ENCODE measurements at places on chromosomes 12 and 14. TPM values are rescaled to one million over a fixed set of nuclear protein-coding genes. Genes with fewer than 3 reads are reported as not detected.
A peak's percentile ranks its signal among the peaks of the same experiment; 100 is the strongest.

DNA sequence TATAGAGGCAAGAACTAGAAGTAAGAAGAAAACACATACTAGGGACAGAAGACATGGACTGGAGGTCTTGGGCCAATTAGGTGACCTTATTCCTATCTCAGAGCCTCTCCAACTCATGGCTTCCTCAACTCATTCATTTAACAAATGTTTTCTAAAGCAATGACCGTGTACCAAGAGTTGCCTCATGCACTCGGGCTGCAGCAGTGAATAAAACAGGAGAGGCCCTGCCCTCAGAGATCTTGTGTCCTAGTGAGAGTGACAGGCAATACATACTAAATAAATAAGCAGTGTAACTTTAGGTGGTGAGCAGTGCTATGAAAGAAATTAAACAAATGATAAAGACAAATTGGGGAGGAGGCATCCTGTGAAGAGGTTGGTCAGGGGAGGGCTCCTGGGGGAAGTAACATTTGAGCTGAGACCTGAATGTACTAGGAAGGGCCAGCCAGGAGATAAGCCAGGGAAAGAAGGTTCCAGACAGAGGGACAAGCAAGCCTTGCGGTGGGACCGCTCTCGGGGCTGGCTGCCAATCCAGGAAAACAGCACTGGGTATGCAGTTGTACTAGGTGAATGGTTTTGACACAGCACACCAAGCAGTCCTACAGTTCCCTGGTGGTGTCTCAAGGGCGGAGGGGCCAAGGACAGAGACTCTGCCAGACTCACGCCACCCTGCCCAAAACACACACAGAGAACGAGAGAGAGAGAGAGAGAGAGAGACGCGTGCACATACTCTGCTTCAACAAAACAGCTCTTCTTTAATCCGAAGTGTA, 1.3 kb downstream of the NINJ2 start:
- no peaks in the 10 kb centered on the region for H3K36me3 ChIP-seq
- DNase-seq, result peak; percentile 9
- peaks cover 42% of the 10 kb centered on the region for H3K4me1 ChIP-seq
- H3K4me3 ChIP-seq, result peak overlapping the region; percentile 52

- DNase-seq, result peak; percentile 60
- no peak overlapping the region for H3K4me3 ChIP-seq
- peaks cover 44% of the 10 kb centered on the region for H3K27me3 ChIP-seq
- peaks cover 9% of the 10 kb centered on the region for H3K4me1 ChIP-seq
Measured at GRCh38 chr12:102948941-102949352, 8.5 kb upstream of the ASCL1 start.

DNA sequence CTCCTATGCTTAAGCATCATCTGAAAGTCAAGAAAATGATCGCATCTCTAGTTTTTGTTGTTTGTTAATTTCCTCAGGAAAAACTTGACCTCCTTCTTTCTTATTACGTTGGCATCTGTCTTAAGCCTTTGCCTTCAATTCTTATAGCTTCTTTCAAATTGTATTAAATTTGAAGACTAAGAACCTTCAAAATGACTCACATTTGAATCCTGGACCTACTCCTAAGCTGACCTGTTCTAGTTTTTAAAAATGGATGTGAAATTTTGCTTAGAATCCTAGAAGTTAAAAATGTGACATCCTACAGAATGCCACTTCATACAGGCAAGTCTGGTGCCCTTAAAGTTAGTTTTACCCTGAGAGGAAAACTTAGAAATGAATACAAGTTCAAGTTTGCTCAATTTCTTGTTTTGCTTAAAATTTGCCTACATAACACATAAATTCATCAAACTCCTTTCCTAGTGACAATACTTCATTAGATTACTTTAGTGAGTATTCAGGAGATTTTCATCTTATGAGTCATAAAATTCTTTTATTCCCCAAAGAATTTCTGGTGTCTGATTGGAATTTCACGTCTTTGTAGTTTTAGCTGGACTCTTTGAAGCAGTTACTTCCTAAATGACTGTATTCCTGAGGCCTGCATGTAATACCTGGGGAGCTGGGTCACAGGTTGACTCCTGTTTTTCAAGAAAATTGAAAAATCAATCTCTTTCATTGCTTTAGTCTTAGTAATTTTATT, 152.3 kb downstream of the MSRB3 start:
- H3K4me3 ChIP-seq, result no peak overlapping the region
- no peak overlapping the region for H3K27ac ChIP-seq
- no peak for DNase-seq
- no peaks in the 10 kb centered on the region for H3K36me3 ChIP-seq

DNA sequence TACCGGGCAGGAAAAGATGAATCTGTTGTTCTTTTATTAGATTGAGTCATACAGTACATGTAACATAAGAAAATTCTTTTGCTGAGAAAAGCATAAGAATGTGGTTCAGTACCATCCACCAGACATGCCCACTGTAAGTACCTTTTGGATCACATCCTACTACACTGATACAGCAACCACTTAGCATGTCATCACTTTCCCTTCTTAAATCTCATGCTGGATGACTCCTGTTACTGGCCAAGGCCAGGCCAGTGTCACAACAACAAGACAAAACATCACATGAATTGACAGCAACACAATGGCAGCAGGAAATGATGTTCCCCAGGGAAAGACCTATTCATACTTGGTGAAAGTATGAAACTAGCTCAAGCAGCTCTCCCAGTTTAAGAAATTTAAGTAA, 46.4 kb downstream of the STXBP6 start:
- H3K36me3 ChIP-seq, result no peaks in the 10 kb centered on the region
- no peaks in the 10 kb centered on the region for H3K27me3 ChIP-seq
- no peaks in the 10 kb centered on the region for H3K4me1 ChIP-seq
- no peak overlapping the region for H3K4me3 ChIP-seq
- H3K27ac ChIP-seq, result no peak overlapping the region

- H3K36me3 ChIP-seq, result peaks cover 1% of the 10 kb centered on the region
- H3K4me3 ChIP-seq, result no peak overlapping the region
- no peak for DNase-seq
- H3K27ac ChIP-seq, result no peak overlapping the region
- peaks cover 3% of the 10 kb centered on the region for H3K4me1 ChIP-seq
Measured at GRCh38 chr14:50619569-50620141, 48.5 kb downstream of the SAV1 start.

- H3K4me1 ChIP-seq, result no peaks in the 10 kb centered on the region
- no peak for DNase-seq
- H3K4me3 ChIP-seq, result no peak overlapping the region
- peaks cover 6% of the 10 kb centered on the region for H3K27me3 ChIP-seq
Measured at GRCh38 chr14:92503756-92504491, 9.7 kb upstream of the RIN3 start.

DNA sequence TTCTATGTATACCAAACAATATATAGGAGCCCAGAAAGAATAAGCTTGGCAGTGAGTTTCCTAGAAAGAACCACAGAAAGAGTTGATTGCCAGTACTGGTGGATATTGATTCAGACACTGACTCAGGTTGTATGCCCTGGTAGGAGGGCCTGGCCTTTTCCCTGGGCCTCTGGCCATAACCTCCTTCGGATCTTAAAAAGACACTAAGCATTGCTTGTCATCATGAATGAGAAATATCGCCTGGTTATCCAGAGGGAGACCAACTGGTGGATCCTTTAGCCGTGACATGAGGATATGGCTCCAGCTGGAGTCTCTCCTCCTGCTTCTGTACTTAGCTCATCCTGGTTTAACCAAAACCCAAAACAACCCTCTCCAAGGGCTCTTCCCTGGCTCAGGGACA, 231.5 kb downstream of the MSRB3 start:
- DNase-seq, result no peak
- no peak overlapping the region for H3K4me3 ChIP-seq
- no peak overlapping the region for H3K27ac ChIP-seq
- H3K36me3 ChIP-seq, result no peaks in the 10 kb centered on the region
- no peaks in the 10 kb centered on the region for H3K27me3 ChIP-seq

DNA sequence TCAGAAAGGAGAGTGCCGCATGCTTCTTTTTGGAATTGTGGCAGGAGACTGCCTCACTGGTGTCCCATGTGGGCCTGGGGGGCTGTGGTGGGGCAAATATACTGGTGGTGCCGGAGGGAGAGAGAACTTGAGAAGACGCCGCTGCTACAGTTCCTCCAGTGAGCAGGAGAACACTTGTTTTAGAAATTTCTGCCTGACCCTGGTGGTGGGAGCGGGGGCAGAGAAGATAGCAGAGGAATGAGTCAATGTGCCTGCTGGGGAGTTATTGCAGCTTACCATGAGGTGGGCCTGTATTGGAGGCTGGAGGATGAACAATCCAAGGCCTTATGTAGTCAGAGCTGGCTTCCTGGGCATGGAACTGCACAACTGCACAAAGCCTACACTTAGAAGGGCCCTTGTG, 211.8 kb downstream of the SNAPC1 start:
- no peak overlapping the region for H3K27ac ChIP-seq
- no peaks in the 10 kb centered on the region for H3K36me3 ChIP-seq
- H3K4me1 ChIP-seq, result no peaks in the 10 kb centered on the region
- H3K4me3 ChIP-seq, result no peak overlapping the region

DNA sequence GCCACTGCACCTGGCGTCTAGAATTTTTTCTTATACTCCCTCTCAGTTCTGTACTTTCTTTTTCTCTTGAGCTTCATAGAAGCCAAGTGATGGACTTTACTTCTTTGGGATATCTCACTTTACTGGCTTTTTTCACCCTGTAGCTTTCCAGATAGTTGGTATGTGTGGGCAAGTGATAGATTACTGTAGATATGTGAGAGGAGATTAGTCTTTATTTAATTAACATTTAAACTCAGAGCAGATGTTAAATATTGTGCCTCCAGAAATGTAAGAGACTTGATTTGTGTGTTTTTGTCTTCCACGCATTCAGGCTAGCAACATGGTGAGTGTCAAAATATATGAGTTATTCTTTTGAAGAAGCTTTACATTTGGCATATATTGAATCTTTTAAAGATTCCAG, 39.5 kb upstream of the SLC17A8 start:
- no peak overlapping the region for H3K4me3 ChIP-seq
- H3K4me1 ChIP-seq, result no peaks in the 10 kb centered on the region
- peaks cover 20% of the 10 kb centered on the region for H3K36me3 ChIP-seq
- H3K27ac ChIP-seq, result no peak overlapping the region

DNA sequence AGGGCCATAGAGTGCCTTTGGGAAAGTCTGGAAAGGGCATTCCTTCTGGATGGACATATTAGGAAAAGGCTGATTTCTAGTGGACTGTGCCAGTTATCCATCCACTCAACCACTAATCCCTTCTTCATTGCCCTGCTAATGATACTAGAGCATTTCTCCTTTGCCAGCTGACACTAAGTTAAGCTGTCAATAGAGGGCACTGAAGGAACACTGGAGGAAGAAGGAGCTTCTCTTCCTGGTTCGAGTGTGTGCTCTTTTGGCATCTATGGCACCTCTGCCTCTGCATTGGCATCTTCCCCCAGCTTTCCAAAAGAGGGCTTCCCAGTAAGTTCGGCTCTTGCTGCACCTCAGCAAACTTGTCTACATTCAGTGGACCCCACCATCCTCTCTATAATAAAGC, 165.4 kb downstream of the DERA start:
- no peak overlapping the region for H3K4me3 ChIP-seq
- no peak for DNase-seq
- no peaks in the 10 kb centered on the region for H3K36me3 ChIP-seq
- peaks cover 1% of the 10 kb centered on the region for H3K27me3 ChIP-seq
- H3K4me1 ChIP-seq, result no peaks in the 10 kb centered on the region

- no peak overlapping the region for H3K4me3 ChIP-seq
- no peaks in the 10 kb centered on the region for H3K36me3 ChIP-seq
- H3K4me1 ChIP-seq, result no peaks in the 10 kb centered on the region
- no peak overlapping the region for H3K27ac ChIP-seq
- no peak for DNase-seq
Measured at GRCh38 chr12:114241973-114242434, 163.9 kb downstream of the TBX5 start.

DNA sequence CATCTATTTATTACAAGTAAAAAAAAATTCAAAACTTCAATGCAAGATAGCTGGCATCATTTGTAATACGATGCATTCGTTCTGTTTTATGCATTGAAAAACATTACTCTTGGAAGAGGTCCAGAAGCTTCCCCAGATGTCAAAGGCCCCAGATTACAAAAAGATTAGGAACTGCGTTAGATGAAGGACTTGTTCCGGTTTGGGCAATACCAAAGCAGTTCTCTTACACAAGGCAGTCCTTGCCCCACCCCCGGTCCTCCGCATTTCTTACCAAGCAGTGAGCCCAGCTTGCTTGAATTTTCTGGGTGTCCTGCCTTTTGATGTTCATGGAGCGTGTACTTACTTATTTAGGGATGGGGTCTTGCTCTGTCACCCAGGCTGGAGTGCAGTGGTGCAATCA, 4.8 kb upstream of the HVCN1 start:
- H3K36me3 ChIP-seq, result no peaks in the 10 kb centered on the region
- no peak overlapping the region for H3K4me3 ChIP-seq

DNA sequence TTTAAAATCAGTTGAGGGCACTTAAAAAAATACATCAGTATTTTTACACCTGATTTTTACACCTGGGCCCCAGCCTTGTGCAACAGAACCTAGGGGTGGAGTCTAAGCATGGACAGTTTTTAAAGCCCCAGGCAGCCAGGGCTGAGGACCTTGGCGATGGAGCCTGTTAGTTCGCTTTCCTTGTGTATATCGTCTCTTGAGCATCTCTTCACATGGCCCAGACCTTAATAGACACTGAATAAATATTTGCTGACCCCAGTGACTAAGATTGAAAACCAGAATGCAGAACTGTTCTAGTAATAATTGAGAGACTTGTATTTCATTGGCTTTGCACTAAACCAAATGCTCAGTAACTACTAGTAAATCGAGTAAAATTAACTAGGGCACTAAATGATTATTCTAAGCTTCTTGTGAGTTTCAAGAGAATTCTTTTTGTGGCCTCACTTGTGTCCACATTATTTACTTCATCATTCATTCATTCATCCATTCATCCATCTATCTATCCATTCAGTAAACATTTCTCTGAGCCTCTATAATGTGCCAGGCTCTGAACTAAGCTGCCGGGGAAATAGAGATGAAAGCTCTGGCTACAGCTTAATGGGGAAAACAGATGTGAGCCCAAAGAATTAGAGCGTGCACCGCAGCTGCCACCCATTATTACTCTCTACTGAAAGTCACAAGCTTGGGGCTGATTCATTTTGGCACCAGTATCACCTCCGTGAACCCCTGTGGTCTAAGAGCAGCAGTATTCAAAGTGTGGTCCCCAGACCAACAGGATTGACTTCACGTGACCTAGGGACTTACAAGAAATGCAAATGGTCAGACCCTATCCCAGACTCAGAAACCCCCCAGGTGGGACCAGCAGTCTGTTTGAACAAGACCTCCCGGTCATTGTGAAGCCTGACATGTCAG, 30.7 kb upstream of the BCL7A start:
- peak overlapping the region; percentile 84 for H3K27ac ChIP-seq
- H3K4me3 ChIP-seq, result no peak overlapping the region
- peak; percentile 78 for DNase-seq
- no peaks in the 10 kb centered on the region for H3K27me3 ChIP-seq
- no peaks in the 10 kb centered on the region for H3K36me3 ChIP-seq

The DHRS1 gene
- total RNA-seq, result 14.9 TPM

The SRSF5 gene
- 289 TPM for total RNA-seq

The PIP4K2C gene
- total RNA-seq, result 17.8 TPM

The TXNRD1 gene
- 82.7 TPM for total RNA-seq

The TOMM20L gene
- not detected for total RNA-seq

The BDKRB2 gene
- total RNA-seq, result not detected

The GABARAPL1 gene
- total RNA-seq, result 8.9 TPM
